DND-41 (cell line): ENCODE measurements at places on chromosomes 4 and X.

DNA sequence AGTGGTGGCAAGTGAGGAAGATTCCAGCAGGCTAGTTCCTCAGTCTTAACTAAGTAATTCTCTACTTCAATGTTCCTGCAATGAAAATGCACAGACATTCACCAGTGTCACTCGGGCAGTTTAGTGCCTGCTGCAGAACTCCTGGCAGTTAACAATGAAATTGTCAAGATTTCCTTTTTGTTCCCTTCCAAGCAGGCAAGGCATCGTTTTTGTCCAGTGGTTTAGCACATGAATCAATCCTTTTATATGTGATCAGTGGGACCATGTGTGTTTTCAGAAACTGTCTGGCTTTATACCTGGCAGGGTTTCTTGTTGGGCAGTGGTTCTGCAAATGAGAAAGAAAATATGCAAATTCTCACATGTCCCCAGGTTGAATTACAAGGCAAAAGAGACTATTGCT lies 122.2 kb downstream of the GBA3 start:
- DNase-seq: no peak

DNA sequence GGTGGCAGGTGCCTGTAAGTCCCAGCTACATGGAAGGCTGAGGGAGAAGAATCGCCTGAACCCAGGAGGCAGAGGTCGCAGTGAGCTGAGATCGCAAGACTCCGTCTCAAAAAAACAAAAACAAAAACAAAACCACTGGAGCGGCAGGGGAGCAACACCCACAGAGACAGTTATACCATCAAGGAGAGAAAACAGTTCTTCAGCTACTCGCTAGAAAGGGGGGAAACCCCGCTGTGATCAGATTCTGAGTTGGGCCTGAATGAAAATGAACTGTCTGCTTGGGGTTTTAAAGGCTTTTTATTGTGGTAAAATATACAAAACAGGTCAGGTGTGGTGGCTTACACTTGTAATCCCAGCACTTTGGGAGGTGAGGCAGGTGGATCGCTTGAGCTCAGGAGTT lies 16.8 kb upstream of the IRAK1 start:
- no peak for DNase-seq

DNA sequence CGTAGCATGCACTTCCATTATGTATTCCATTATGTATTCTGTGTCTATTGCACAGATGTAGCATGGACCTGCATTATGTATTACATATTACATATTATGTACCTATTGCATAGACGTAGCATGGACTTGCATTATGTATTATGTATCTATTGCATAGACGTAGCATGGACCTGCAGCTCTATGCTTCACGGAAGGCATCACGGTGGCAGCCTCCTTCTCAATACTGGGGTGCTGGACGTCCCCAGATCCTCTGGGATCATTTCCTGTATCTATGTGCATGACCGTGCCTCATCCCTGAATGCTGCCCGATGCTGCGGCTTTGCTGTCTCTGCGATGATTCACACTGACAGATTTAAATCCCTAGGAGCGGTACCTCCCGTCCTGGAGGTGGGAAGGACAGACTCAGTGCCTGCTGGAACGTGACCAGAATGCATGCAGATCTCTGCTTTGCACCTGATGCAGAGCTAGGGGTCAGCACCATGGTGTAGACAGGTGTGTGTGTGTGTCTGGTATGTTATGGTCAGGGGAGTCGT lies 317.5 kb downstream of the DHRSX start:
- no peak for DNase-seq

GRCh38 chrX:102627640-102628039 lies 23.6 kb upstream of the GPRASP1 start:
- peak; percentile 32 for DNase-seq

GRCh38 chrX:24208496-24209240 lies 59.1 kb downstream of the ZFX start:
- no peak for DNase-seq

DNA sequence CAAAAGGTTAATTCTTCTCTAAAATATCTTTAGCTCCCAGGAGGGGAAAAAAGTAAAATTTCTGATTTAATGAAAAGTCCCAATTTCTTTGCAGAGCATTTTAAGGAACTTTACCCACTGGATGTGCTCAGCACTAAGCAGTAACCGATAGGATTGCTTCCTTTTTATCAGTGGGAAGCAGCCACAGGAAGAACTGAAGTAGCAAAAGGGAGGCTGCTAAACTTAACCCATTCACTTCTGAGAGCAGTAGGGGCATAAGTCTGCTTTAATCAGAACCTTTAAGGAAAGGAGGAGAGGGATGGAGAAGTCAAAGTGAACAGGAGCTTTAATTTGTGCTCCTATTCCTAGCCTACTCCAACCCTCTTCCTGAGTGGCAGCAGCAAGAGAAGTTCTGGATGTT lies at the start of gene F8:
TSS of gene F8 (minus strand) at position 139 of the 400 bp plus-strand sequence. CDS start 171 bp downstream, outside the sequence.
- DNase-seq: no peak

DNA sequence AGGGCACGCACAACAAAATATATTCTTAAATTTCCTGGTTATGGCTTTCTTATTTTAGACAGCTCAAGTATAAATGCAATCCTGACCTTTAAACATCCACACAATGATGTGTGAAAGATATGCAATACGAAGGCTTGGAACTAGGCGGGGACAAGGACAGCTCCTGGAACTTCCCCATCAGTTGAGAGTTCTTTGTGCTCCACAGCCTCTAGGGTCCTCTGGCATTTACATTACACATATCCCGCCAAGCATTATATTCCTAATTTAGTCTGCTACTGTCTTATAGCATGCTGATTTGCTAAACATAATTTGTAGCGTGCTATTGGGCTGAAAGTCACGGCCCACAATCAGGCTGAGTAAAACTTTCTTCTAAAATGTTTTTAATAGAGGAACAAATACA lies 74.4 kb downstream of the FTHL17 start:
- no peak for DNase-seq

DNA sequence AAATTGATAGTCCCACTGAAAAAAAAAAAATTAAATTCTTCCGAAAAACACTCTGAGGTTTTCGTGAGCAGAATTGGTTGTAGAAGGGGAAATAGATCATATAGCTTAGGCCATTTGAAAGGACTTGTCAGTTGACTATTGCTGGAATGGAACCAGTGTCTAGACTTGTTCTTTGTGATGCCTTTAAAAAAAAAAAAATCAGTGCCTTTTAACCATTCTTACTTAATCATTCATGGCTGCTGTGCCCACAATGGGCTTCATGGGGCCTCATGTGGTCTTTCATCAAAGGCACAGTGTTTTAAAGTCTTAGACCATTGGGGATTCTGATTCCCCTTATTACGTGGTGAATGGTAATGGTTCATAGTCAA lies 139.3 kb downstream of the AFF1 start:
- no peak for DNase-seq
